ENCODE measurements at places on chromosomes 7 and 10. TPM values are rescaled to one million over a fixed set of nuclear protein-coding genes. Genes with fewer than 3 reads are reported as not detected.

- DNase-seq, result no peak
Measured at GRCh38 chr10:44578271-44578670, 193.4 kb upstream of the CXCL12 start.

DNA sequence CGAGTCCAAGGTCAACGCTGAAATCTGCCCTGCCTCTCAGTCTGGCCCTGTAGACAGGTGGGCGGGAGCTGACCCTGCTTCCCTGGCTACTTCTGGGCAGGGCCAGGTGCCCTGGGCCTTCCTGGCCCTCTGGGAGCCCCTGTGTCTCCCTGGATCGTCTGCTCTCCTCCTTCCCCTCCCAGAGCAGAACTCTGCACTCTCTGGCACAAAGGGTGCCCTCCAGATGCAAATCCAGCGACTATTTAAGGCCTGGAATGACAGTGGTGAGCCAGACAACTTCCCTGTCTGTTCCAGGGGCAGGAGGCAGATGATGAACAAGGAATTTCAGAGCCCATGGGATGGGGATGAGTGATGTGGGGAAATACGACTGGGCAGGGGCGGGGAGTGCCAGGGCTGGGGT, 63.4 kb downstream of the C10orf105 start:
- DNase-seq, result no peak

DNA sequence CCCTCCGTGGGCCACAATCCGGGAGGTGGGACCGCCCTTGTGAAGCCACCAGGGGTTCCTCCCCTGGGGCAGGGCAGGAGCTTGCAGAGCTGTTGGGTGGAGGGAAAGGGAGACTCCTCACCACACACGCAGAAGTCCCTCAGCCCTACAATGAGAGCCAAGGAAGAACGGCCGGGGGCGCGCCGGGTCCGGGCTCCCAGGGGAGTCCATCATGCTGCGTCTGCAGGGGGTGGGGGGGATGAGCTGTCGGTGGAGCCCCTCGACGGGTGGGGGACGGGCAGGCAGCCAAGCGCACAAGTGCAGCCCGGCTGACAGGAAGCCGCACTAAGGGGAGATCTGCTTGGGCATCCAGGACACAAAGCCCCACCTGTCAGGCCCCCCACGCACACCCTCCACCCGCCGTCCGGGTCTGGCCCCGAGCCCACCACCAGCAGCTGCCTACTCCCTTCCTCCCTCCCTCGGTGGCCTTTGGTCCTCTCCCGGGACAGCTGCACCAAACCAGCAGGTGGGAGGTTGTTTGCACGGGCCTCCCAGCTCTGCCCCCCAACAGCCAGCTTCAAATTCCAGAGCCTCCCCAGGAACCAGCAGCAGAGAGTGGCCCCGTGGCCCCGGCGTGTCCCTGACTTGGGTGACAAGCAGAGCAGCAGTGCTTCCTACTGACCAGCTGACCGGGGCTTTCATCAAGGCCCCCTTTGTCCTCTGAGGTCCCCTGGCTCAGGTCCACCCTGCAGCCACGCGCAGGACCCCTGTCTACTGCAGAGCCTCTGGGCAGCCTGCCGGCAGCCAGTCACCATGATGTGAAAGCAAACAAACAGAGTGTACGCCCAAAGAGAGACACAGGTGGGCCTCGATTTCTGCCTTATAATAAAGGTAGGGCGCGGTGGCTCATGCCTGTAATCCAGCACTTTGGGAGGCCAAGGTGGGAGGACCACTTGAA, 50.3 kb downstream of the HIP1 start:
- DNase-seq, result no peak

DNA sequence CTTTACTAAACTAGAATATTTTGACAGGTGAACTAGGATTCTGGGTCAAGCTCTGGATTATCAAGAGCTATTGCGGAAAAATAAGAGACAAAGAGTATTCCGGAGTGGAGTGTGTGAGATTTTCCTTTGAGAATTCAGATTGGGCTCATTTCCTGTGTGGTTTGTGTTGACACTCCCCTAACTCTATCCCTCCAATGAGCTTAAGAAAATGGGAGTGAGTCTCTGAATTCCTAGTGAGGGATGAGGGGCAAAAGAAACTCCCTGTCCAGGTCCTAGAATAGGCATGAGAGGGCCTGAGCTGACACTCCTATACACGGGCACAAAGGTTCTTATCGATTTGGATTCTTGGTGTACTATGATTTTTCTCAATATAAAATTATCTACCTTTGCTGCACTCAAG, 10.2 kb downstream of the KLF14 start:
- DNase-seq, result no peak

GRCh38 chr10:129580901-129581300, 113.9 kb downstream of the MGMT start:
- no peak for DNase-seq

- no peak for DNase-seq
Measured at GRCh38 chr7:157703534-157704195, 366.9 kb downstream of the DNAJB6 start.

DNA sequence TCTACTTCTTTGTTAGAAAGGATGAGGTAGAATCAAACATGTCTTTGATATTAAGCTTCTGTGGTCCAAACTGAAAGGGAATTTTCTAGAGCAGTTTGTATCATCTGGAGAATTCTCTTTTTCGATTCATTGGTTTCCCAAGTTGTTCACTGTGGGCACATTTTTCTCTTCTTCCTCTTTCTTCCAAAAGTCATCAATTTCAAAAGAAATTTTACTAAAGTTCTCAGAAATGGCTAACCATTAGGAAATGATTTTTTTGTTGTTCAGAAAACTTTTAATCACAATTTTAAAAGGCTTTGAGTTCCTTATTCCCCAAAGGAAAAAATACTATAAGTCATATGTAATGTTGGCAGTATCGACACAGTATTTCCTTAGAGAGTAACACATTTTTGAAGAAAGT, 28.3 kb upstream of the CCDC6 start:
- DNase-seq, result no peak

- DNase-seq, result peak; percentile 20
Measured at GRCh38 chr10:15585303-15585715, 134.4 kb downstream of the ITGA8 start.

DNA sequence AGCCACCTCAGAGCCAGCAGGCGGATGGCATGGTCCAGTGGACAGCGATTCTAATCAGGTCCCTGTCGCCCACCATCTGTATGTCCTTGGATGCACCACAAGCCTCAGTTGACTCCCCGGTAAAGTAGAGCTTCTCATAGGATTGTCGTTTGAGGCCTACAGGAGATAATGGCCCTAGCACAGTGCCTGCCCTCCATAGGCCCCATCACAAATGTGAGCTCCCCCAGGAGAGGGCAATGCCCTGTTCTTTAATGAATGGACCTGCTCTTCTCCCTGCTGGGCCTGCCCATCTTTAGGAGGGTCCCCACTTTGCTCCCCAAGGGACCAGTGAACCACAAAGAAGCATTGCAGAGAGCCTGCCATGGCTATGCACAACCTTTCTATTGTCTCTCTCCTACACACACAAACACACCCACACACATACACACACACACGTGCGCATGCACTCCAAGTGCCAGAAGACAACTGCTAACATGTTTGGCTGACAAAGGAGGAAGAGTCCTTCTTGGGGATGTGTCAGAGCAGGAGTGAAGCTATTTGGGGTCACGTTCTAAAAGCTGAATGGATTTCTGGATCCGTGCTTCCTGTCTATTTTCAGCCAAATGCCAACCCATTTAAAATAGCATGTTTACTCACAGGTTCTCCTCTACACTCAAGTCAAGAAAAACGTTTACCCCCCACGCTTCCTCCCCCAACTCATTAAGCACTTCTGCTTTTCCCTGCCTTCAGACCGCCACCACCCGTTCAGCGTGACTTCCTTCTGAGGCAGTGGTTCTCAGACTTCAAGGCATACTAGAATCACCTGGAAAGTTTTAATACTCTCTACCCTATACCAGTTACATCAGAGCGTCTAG, 196.1 kb downstream of the GRID1 start:
- no peak for DNase-seq

DNA sequence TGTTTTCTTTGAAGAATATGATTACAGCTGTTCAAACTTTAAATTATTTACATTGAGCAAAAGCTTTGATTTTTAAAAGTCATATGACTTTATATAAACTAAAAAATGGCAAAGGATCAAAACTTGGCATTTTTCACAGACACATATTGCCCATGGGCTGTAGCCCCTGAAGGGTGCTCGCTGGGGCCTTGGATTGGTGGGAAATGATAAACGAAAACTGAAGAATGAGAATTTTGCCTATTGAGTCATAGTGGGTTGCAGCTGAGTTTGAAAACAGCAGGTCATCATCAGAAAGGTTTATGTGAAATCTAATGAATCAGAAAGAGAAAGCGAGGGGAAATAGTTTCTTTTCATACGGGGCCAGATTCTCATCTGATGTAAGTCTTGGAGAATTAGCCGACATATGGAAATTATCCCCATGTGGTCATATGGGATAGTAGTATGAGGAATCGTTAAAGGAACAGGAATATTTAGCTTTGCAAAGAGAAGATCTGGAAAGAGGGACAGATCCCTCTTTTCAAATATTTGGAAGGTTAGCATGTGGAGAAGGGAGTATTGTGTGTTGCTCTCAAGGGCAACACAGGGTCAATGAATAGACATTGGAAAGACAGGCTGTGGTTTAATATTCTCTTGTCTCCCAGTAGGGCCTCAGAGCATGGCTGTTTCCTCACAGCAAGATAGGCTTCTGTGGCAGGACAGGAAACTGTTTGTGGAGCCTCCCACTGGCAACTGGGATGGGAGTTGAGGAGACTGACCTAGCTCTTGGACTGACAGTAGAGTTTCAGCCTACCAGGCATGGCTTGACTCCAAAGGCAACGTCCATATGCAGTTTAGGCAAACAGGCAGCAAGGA, 119.0 kb downstream of the FZD1 start:
- DNase-seq, result no peak

DNA sequence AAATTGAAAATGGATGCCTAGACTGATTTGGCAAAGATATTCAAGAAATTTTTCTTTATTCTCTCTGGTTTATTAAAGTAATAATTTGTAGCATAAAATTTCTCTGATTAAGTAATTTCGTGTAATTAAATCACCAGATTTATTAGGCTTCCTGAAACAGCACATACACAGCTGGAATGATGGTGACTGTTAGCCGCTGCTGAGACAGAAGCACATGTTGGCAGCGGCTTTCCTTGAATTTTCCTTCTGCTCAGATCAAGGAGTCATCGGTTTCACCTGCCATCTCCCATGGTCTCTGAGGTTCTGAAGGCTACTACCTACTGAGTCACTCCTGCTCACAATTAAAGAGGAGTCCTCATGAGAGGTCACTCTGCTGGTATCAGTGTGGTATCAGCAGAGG, 101.5 kb downstream of the GFRA1 start:
- no peak for DNase-seq

DNA sequence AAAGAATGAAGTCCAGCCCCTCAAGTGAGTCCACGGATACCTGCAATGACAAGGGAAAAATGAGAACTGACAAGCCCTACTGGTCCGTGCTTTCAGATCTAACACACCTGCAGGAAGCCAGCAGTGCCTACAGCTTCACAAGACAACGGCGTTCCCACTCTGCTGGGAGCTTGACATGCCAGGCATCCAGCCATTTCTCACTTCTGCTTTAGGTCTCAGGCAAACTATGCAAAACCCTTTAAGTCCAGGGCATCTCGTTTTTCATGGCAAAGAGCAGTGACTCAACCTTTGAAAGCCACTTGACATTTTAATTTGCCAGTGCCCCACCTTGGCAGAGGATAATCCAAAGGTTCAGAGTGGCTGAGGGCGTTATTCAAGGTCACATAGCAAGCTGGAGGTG, 49.1 kb upstream of the GPAM start:
- no peak for DNase-seq

- no peak for DNase-seq
Measured at GRCh38 chr10:44935966-44936295, 23.7 kb upstream of the RASSF4 start.

DNA sequence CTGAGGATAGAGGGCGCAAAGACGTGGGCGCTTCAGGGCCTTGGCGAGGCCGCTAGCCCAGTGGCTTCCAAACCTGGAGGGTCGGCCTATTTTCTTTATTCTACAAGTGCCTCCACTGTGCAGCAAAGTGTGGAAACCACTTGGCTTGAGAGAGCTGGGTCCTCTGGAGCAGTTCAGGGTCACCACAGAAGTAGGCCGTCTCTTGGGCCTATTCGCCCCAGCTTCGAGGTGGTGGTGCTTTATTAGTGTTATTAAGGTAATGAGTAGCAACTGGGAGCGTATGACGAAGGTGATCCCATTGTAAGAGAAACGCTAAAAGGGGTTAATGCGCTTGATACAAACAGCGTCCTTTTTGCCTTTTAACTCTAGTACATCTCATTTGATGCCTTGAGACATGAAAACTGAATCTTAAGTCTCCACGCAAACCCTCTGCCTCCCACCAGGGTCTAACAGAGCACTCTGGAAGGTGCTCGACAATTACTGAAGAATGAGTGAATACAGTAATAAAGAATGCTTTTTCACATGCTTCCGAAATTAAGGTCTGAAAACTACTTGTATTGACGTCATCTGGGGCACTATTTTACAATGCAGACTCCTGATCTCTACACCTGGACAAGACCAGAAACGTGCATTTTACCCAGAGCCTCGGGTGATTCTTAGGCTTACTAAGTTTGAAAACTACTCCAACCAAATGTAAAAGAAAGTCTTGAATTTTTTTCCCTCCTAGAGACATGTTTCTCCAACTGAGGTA, 647 bp upstream of the GSAP start:
- no peak for DNase-seq

DNA sequence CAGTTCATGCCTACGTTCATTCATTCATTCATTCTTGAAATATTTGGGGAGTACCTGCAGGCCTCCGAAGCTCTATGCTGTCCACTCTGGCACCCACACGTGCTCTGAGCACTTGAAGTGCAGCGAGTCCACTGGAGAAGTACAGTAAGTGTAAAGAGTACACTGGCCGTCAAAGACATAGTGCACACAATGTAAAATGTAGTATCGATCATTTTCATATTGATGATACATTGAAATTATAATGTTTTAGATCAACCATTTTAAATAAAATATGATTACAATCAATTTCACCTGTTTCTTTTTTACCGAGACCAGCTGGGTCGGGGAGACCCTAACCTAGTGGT, 37.0 kb upstream of the PURB start:
- DNase-seq, result no peak

Gene ZNF716
- not detected for total RNA-seq

Gene HTR5A
- total RNA-seq, result not detected

Gene PNLIP
- not detected for total RNA-seq

Gene WEE2
- not detected for total RNA-seq

Gene RARRES2
- total RNA-seq, result 0.17 TPM

Data from mammary epithelial cell (primary cell).